ENCODE measurements at places on chromosomes 4 and X.

- no peak for DNase-seq
Observed at GRCh38 chrX:8782595-8782994, 18.6 kb downstream of the FAM9A start.

DNA sequence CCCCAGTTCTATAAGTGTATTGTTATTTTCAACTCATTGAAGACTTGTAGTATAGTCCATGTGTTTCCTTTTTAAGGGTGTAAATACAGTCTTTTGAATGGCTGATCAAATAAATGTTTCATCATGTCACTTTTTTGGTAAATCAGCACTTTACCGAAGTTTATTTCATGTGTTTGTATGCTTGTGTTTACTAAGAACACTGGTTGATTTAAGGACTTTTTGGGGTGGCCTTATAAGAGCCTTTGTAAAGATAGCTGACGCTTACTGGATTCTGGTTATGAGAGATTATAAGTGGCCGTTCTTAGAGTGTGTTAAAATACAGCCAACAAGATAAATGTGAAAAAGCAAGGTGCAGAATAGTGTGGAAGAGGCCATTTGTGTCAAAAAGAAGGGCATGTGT is 2.6 kb downstream of the UBE2K start:
- DNase-seq: no peak

- DNase-seq: peak; percentile 35
Observed at GRCh38 chr4:54439831-54440243, 210.7 kb downstream of the PDGFRA start.

GRCh38 chr4:14293582-14293981 is 666.1 kb upstream of the BOD1L1 start:
- DNase-seq: no peak

- DNase-seq: no peak
Observed at GRCh38 chr4:177064729-177065394, 244.8 kb upstream of the NEIL3 start.

DNA sequence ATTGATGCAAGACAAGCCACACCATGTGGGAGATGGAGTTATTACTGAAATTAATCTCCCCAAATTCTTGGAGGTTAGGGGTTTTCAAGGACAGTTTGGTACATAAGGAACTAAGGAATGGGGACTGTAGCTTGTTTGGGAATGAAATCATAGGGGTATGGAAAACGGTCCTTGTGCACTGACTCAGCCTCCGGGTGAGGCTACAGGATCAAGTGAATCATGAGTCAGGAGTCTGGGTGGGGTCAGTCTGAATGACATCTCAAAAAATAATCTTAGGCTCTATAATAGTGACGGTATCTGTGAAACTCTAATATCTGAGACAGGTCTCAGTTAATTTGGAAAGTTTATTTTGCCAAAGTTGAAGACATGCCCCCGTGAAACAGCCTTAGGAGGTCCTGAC is 128.5 kb upstream of the CYSLTR1 start:
- no peak for DNase-seq

GRCh38 chr4:183906739-183907651 is 1.9 kb downstream of the STOX2 start:
- DNase-seq: no peak

DNA sequence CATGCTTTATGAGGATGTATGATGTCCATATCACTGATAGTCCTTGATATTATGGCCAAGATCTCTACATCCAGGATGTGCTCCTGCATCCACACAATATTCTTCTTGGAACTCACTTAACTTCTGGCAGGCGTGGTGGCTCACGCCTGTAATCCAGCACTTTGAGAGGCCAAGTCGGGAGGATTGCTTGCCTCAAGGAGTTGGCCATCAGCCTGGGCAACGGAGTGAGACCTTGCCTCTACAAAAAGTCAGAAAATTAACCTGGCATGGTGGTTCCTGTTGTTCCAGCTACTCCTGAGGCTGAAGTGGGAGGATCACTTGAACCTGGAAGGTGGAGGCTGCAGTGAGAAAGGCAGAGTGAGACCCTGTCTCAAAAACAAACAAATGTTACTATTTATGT is 2.3 kb upstream of the HNRNPD start:
- no peak for DNase-seq

GRCh38 chr4:7759216-7759615 is 180.4 kb downstream of the AFAP1 start:
- DNase-seq: no peak

- peak; percentile 8 for DNase-seq
Observed at GRCh38 chr4:148044912-148045352, 313.0 kb downstream of the ARHGAP10 start.

- no peak for DNase-seq
Observed at GRCh38 chr4:83701041-83701440, 165.1 kb downstream of the GPAT3 start.

Data from DMS53 (cell line).